Vagina (tissue), 2 donors: ENCODE measurements at places on chromosomes 16 and 17.

GRCh38 chr16:49473131-49473530 is 99.5 kb downstream of the C16orf78 start:
- DNase-seq: no peak

GRCh38 chr17:33013596-33014375 is 22.1 kb downstream of the SPACA3 start:
- no peak for DNase-seq

- DNase-seq: no peak
These were observed 34.2 kb downstream of the TBX4 start for GRCh38 chr17:61486135-61487120.

DNA sequence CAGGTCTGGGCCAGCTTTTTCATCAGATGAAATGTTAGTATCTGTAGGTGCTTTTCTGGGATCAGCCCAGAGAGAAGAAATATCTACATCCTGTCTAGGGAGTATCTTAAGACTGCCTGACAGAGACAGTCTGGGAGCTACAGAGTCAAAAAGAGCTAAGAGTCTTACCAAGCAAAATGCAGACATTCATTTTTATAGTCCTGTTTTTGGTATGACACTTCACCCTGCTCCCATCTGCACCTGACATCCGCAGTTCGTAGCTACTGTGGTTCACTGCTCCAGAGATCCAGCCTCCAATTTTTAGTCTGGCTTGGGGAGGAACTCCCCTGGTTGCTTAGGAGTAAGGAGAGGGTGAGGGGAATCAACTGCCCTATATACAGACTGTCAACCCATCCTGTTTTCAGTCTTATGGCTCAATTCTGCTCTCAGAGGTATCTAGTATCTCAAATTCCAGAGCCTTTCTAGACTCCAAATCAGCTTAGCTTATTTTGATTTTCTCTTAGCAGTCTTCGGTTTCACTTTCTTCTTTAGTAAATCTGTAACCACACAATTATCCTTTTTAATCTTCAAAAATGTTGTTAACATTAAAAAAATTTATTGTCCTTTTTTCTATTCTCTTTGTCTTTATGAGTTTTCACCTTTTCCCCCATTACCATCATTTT is 97.8 kb downstream of the TMEM100 start:
- no peak for DNase-seq

DNA sequence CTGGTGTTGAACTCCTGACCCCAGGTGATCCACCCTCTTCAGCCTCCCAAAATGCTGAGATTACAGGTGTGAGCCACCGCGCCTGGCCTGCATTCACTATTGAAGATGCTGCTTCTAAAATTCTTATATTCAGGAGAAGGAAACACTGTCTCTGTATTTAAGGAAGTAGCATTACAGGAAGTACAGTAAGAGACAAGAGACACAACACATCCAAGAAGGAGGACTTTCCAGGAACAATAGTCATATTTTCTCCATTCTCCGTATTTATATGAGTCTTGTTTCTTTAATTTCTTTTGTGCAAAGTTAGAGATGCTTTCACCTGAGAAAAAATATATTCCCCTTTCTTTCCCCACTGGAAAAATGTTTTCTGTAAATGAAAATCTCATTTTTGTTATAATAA is 18.3 kb upstream of the ABCA3 start:
- DNase-seq: no peak

- DNase-seq: no peak
These were observed 24.7 kb downstream of the NTAN1 start for GRCh38 chr16:15031179-15031578.

DNA sequence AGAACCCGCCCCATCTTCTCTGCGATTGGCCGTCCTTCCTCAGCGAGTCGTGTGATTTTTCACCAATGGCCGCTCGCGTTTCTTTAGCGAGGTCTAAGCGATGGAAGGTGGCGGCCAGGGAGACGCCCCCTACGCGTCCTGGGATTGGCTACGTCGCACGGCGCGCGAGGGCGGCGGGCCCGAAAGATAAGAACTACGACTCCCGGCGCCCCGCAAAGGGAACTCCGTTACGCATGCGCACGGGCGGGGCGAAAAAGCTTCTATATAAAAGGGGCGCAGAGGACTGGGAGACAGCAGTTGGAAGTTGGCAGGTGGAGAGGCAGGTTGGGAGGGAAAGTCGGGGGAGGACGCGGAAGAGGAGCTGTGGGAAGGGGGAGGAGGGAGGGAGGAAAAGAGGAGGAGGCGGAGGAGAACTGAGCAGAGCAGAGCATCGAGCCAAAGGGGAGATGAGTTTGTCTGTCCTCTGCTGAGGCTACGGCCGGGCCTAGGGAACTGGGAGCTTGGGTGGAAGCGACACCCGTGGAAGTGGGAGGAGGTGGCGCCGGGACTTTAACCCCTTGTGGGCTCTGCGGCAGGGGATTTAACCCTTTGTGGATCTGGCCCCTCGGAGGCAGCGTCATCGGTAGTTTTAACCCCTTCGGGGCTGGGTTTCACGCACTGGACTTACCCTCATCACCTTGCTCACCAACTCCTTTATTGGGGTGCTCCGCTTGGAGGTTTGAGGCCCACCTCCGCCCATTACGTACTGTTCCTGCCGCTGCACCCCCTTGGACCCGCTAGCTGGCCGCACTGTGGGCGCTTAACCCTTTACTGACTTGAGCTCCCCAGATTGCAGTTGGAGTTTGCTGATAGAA is at the start of gene HEXIM1:
Gene HEXIM1, plus strand, starts transcription at position 293 of the 854 bp plus-strand sequence. CDS start 716 bp downstream, outside the sequence.
- DNase-seq: peak; percentile 97

DNA sequence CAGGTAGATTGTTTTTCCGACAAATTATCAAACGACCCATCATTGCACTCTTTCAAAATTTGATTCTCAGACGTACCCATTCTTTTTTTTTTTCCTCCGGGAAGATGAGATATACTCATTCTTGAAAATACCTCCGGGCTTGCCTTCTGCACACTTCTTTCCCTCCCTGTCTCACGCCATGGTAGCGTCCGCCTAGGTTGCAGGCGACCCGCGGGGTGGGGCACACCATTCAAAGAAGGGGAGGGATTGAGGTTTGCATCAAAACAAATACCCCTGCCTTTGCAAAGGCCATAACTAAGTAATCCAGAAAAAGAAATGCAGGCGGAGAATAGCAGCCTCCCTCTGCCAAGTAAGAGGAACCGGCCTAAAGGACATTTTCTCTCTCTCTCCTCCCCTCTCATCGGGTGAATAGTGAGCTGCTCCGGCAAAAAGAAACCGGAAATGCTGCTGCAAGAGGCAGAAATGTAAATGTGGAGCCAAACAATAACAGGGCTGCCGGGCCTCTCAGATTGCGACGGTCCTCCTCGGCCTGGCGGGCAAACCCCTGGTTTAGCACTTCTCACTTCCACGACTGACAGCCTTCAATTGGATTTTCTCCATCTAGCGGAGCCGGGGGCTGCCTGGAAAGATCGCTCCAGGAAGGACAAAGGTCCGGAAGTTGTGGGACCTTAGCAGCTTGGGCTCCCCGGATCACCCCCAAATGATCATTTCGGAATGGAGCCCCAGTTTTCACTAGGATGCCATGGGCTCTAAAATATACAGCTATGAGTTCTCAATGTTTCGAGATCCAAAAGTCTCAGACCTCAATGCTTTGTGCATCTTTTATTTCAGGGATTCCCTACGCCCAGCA is 843 bp downstream of the TP53 start:
- no peak for DNase-seq

DNA sequence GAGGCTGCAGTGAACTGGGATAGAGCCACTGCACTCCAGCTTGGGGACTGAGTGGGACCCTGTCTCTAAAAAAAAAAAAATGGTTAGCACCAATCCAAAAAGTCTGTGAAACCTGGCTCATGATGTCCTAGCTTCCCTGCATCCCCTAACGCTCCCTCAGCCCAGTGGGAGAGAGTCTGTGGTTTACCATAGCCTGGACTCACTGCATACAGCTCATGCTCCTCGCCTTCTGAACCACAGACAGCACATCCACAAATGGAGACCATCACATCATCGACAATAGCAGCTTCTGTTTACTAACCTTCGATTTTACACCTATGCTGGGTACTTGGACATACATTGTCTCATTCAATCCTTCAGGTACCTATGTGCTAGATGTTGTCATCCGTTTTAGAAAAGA is 43.6 kb downstream of the NLRC5 start:
- no peak for DNase-seq

DNA sequence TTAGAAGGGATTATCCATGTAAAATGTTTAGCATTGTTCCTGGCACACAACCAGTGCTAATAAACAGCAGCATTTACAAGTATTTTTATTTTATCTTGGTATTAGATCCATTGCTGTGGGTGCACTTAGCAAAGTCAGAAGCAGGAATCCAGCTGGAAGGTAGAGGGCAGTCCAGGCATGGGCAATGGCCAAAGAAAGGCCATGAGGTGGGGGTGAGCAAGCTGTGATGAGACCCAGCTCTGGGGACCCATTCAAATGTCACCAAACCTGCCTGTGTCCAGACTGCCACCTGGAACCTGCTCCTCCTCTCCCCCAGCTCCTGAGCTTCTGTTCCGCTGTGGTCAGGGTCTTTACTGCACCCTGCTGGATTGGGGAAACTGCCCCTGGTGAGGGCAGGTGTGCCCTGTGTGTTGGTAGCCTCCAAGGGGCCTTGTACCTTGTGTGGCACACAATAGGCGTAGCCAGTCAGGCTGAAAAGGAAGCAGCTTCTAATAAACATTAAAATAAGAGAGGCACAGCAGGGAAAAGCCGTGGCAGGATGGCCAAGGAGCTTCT is 118.0 kb upstream of the CRHR1 start:
- no peak for DNase-seq

DNA sequence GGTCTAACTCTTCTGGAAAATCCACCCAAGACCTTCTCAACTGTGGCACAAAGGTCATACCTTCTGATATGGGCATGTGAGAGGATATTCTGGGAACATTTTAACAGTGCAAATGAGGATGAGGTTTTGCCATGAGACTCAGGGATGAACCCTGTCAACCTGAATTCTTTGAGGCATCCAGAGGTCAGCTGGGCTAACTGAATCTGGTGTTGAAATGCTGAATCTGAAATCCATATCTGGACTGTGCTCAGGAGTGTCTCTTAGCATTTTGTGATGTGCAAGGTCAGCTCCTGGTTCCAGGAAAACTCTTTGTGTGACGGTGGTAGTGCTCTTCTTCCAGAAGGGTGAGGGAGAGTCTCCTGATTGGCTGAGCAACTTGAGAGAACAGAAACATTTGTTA is 276.0 kb upstream of the SALL1 start:
- DNase-seq: no peak

DNA sequence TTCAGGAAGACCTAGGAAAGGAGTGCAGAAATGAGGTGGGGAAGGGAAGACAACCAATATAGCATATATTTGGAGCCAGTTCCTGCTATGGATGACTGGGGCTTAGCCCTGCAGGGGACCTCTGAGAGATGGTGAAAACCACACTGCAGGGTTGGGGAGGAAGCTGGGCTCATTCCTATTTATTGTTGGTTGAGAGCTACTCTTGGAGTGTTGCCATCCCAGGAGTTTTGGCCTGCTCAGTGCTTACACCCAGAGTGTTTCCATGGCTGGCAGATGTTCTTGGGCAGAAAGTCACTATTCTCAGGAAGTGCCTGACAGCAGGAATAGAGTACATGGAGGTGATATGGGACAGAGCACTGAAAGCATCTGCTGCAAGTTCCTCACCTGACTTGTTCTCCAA is 145.8 kb downstream of the SPACA3 start:
- no peak for DNase-seq

DNA sequence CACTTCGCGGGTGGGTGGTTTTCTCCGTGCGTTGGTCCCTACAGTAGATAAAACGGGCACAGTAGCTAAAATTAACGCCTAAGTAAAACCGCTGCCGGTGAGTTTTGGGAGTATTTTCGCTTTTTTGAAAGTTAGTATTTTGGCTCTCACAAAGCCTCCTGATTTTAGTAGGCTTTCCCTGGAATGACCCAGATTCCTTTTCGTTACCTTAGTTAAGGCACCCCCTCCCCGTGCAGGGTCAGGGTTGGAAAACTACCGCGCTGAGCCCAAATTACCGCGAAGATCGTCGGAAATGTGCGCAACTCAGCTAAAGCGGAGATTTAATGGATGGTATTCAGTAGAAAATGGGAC is 28.3 kb upstream of the ST6GALNAC1 start:
- DNase-seq: no peak

DNA sequence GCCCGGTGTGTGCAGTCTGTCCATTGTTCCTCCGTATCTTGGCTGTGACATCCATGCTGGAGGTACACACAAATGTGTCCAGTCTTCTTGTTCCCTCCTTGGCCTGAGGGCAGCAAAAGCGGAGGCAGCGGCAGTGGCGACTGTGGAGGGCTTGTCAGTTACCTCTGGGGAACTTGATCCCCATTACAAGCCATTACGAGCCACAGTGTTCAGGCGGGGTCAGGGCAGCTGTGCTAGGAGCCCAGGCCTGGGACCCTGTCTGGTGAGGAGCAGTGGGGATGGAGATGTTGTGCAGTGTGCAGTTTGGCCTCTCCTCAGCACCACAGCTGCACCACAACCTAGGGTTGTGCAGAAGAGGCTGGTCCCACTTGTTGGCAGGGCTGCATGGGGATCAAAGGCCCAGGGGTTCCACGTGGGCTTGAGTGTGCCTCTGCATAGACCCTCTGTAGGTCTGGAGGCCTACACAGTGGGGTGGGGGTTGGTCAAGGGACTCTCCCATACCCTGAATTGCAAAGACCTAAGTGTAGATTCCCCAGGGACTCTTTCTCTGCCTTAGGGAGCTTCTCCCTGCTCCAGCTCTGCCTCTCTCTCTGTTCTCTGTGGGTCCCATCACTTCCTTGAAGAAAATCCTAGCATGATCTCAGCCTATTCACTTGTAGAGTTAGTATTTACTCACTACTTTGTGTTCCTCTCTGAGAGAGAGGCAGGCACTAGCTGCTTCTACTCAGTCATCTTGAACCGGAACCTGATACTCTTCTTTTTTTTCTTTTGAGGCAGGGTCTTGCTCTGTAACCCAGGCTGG is 58.8 kb downstream of the SLFN11 start:
- DNase-seq: no peak

DNA sequence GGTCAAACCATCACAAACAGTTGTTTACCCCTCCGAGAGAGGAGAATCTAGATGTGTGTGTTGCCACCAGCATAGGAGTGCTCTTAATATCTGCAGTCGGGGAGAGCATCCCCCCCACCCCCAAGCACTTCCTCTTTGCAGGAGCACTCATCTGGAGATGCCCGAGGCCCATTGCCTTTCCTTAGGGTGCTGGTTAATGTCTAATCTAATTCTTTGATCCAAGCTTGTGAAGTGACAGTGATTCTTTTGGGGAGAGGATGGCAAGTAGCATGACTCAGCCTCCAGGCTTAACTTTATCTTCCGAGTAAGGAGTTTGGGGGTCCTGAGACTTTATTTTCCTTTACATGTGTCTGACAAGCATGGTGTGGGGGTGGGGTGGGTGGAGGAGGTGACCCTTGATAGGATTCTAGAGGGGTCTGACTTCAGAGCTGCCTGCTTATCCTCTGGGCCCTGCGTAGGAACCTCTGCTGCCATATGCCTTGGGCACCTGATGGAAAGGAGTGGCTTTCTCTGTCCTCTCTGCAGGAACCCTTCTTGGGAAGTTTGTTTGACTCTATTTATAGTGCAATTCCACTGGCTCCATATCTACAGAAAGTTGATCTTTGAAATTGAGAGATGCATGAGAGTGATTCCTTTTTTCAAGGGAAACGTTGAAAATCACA is 207.1 kb downstream of the SPECC1 start:
- DNase-seq: no peak
